Left ventricle myocardium inferior (tissue), 1 donor: ENCODE measurements at places on chromosomes 1 and 21.

DNA sequence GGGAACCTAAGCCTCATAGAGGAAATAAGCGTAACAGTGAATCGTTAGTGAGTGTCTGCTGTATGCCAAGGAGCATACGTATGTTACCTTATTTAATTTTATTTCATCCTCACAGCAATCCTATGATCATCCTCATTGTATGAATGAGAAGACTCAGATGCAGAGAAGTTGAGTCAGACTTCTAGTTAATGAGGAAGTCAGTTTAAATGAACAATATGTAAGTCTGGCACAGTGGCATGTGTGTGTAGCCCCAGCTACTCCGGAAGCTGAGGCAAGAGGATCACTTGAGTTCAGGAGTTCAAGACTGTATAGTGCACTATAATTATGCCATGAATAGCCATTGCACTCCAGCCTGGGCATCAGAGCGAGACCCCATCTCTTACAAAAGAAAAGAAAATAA is 148.0 kb downstream of the ZZZ3 start:
- no peak overlapping the region for H3K4me3 ChIP-seq
- DNase-seq, result no peak
- H3K36me3 ChIP-seq, result no peaks in the 10 kb centered on the region
- no peak overlapping the region for H3K27ac ChIP-seq

GRCh38 chr1:43858324-43858723 is 75.3 kb upstream of the ARTN start:
- H3K36me3 ChIP-seq, result peaks cover 7% of the 10 kb centered on the region
- H3K27ac ChIP-seq, result peak overlapping the region; percentile 26
- H3K27me3 ChIP-seq, result no peaks in the 10 kb centered on the region
- no peak for DNase-seq
- H3K4me1 ChIP-seq, result peaks cover 35% of the 10 kb centered on the region
- H3K4me3 ChIP-seq, result no peak overlapping the region

- no peak for DNase-seq
- H3K27ac ChIP-seq, result no peak overlapping the region
- H3K27me3 ChIP-seq, result no peaks in the 10 kb centered on the region
- no peak overlapping the region for H3K4me3 ChIP-seq
- peaks cover 18% of the 10 kb centered on the region for H3K4me1 ChIP-seq
- H3K36me3 ChIP-seq, result no peaks in the 10 kb centered on the region
These were observed 75.1 kb upstream of the WLS start for GRCh38 chr1:68307378-68307787.

- H3K27me3 ChIP-seq, result no peaks in the 10 kb centered on the region
- peaks cover 1% of the 10 kb centered on the region for H3K4me1 ChIP-seq
- H3K36me3 ChIP-seq, result no peaks in the 10 kb centered on the region
These were observed 67.6 kb downstream of the TBX19 start for GRCh38 chr1:168348146-168348709.

GRCh38 chr21:37619464-37619974 is 252.9 kb downstream of the DYRK1A start:
- peaks cover 32% of the 10 kb centered on the region for H3K4me1 ChIP-seq
- no peak overlapping the region for H3K27ac ChIP-seq
- no peak overlapping the region for H3K4me3 ChIP-seq

GRCh38 chr1:160830321-160831153 is 32.1 kb downstream of the CD244 start:
- H3K36me3 ChIP-seq, result no peaks in the 10 kb centered on the region
- no peak overlapping the region for H3K27ac ChIP-seq
- H3K4me1 ChIP-seq, result no peaks in the 10 kb centered on the region
- H3K4me3 ChIP-seq, result no peak overlapping the region

DNA sequence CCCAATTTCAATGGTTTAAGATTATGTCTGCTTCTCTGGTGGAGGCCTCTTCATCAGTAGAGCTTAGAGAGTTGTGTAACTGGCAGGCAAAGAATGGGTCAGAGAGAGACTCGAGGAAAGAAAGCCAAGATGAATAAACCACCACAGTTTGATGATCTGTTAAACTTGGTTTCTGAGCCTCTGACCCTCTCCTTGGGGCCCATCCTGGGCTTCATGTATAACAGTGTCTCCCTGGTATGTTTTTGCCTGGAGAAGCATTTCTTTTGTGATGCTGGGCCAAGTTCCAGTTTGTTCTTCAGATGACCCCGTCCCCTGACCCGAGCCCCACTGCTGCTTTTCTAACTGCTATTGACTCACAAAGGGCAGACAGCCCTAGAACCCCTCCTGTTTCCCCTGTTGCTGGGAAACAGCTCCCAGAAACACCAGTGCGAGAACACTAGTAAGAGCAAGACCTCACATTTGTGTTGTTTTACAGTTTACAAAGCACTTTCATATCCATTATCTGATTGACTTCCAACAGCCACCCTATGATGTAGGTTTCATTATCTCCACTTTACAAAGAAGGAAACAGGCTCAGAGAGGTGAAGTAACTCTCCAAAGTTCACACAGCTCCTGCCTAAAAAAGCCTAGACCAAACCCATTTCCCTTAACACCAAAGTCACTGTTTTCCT is 9.0 kb downstream of the CD2 start:
- peak overlapping the region; percentile 8 for H3K27ac ChIP-seq
- no peak overlapping the region for H3K4me3 ChIP-seq
- no peak for DNase-seq
- H3K36me3 ChIP-seq, result no peaks in the 10 kb centered on the region

DNA sequence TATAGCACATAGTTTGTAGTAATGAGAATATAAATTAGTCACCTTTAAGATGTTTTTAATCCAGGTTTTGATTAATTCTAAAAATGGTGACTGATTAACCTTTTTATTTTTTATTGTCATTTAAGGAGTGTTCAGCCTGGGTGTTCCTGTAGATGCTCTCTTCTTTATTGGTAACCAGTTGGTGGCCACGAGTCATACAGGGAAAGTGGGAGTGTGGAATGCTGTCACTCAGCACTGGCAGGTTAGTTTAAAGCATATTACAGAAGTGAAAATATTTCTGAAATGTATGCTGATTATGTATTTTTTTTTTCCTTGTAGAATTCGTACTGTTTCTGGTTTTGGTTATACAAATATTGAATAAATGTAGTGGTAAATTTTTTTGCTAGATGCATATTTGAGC is 28.1 kb downstream of the KCTD3 start:
- H3K4me1 ChIP-seq, result peaks cover 34% of the 10 kb centered on the region
- H3K4me3 ChIP-seq, result no peak overlapping the region
- no peaks in the 10 kb centered on the region for H3K27me3 ChIP-seq
- no peak for DNase-seq
- H3K27ac ChIP-seq, result no peak overlapping the region

GRCh38 chr21:43190544-43190943 is 21.7 kb downstream of the CRYAA start:
- peaks cover 30% of the 10 kb centered on the region for H3K27me3 ChIP-seq
- H3K27ac ChIP-seq, result no peak overlapping the region
- peaks cover 28% of the 10 kb centered on the region for H3K4me1 ChIP-seq
- H3K4me3 ChIP-seq, result no peak overlapping the region
- DNase-seq, result no peak

- no peak overlapping the region for H3K27ac ChIP-seq
- no peaks in the 10 kb centered on the region for H3K36me3 ChIP-seq
- H3K4me3 ChIP-seq, result no peak overlapping the region
- peaks cover 53% of the 10 kb centered on the region for H3K27me3 ChIP-seq
- no peak for DNase-seq
- peaks cover 7% of the 10 kb centered on the region for H3K4me1 ChIP-seq
These were observed 12.5 kb upstream of the TADA1 start for GRCh38 chr1:166888373-166889111.

- H3K4me1 ChIP-seq, result no peaks in the 10 kb centered on the region
- H3K36me3 ChIP-seq, result no peaks in the 10 kb centered on the region
- H3K4me3 ChIP-seq, result no peak overlapping the region
- DNase-seq, result no peak
These were observed 889.0 kb upstream of the ADGRL4 start for GRCh38 chr1:79895573-79895972.

- H3K36me3 ChIP-seq, result no peaks in the 10 kb centered on the region
- DNase-seq, result no peak
- H3K27me3 ChIP-seq, result no peaks in the 10 kb centered on the region
- H3K27ac ChIP-seq, result peak overlapping the region; percentile 33
- H3K4me1 ChIP-seq, result peaks cover 80% of the 10 kb centered on the region
- no peak overlapping the region for H3K4me3 ChIP-seq
These were observed 8.1 kb downstream of the GNAI3 start for GRCh38 chr1:109556563-109556962.

DNA sequence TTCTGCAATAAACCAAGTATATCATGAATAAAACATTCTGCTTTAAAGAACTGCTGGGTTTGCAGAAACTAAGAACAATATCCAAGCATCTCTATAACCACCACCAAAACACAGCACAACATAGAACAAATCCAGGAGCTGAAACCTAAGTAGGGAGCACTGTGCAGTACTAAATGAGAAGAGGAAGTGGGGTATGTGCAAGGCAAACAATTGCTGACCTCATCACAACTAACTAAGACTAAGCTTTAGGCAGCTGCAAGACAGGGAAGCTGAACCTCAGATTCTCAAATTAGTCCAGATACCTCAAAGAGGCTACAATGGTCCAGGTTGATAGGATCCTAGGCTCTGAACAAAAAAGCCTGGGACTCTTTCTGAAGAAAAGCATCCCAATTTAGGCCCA is 172.6 kb downstream of the SLC44A5 start:
- DNase-seq, result no peak
- no peaks in the 10 kb centered on the region for H3K36me3 ChIP-seq
- H3K4me3 ChIP-seq, result no peak overlapping the region
- H3K27ac ChIP-seq, result no peak overlapping the region
- H3K27me3 ChIP-seq, result no peaks in the 10 kb centered on the region

DNA sequence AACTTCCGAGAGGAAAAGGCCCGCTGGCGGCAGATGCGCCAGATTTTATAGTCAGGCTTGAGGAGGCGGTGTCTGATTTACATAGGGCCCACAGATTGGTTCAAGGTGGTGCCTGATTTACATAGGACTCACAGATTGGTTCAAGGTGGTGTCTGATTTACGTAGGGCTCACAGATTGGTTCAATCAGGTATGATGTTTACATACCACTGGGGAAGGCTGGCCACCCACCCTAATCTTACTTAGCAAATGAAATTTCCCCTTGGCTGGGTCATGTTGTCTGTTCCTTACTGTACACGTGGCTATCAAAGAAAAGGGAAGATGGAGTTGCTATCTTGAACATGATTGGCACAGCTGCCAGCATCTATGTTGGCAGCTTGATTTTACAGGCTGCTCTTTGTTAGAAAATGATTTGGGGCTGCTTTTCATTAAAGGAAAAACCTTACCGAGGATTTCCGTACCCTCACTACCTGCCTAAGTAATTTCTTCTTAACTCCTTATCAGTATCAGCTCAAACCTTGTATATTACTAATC is 96.3 kb downstream of the SETD4 start:
- no peaks in the 10 kb centered on the region for H3K36me3 ChIP-seq
- no peak overlapping the region for H3K4me3 ChIP-seq
- no peak overlapping the region for H3K27ac ChIP-seq
- H3K27me3 ChIP-seq, result peaks cover 53% of the 10 kb centered on the region

DNA sequence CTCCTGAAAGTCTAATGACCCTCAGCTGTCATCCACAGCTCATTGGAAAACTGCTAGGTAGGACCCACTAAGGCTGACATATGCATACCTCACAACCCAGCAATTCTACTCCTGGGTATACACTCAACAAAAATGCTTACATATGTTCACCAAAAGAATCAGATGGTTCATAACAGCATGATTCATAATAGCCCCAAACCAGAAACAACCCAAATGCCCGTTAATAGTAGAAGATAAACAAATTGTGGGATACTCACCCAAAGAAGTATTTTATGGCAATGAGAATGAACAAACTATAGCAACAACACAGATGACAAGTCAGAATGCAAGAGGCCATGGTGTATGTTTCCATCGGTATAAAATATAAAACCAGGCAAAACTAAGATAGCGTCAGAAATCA is 124.6 kb downstream of the HLCS start:
- H3K27ac ChIP-seq, result no peak overlapping the region
- no peaks in the 10 kb centered on the region for H3K4me1 ChIP-seq
- H3K27me3 ChIP-seq, result no peaks in the 10 kb centered on the region
- no peak overlapping the region for H3K4me3 ChIP-seq
- no peaks in the 10 kb centered on the region for H3K36me3 ChIP-seq
- DNase-seq, result no peak

GRCh38 chr1:14220324-14220723 is 378.2 kb upstream of the KAZN start:
- DNase-seq, result no peak
- no peak overlapping the region for H3K4me3 ChIP-seq
- peaks cover 4% of the 10 kb centered on the region for H3K4me1 ChIP-seq
- H3K27ac ChIP-seq, result no peak overlapping the region

GRCh38 chr1:224673141-224673540 is 57.0 kb downstream of the CNIH3 start:
- no peak overlapping the region for H3K27ac ChIP-seq
- H3K4me3 ChIP-seq, result no peak overlapping the region
- no peak for DNase-seq
- H3K4me1 ChIP-seq, result peaks cover 7% of the 10 kb centered on the region
- H3K36me3 ChIP-seq, result no peaks in the 10 kb centered on the region

DNA sequence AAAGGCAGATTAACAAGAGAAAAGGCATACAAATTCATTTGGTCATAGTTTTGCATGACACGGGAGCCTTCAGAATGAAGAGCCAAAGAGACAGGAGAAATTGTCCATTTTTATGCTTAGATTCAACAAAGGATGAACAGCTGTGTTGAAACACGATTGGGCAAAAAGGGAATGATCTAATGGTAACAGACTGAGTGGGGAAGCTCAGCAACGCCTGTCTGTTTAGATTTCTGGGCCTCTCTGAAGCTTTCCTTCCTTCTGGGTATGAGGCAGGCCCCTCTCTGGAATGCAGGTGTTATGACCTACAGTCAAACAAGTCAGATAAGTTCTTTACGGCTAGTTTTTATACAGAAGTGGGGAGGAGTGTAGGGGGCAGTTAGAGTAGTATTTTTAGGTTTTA is 154.6 kb downstream of the RGS7 start:
- no peaks in the 10 kb centered on the region for H3K36me3 ChIP-seq
- no peak overlapping the region for H3K27ac ChIP-seq
- H3K27me3 ChIP-seq, result no peaks in the 10 kb centered on the region
- no peak overlapping the region for H3K4me3 ChIP-seq
- no peak for DNase-seq
- no peaks in the 10 kb centered on the region for H3K4me1 ChIP-seq
